CD8-positive, alpha-beta memory T cell (primary cell): ENCODE measurements at places on chromosomes 12 and 14. TPM values are rescaled to one million over a fixed set of nuclear protein-coding genes. Genes with fewer than 3 reads are reported as not detected.

LMNTD1 gene
- total RNA-seq: not detected

DNA sequence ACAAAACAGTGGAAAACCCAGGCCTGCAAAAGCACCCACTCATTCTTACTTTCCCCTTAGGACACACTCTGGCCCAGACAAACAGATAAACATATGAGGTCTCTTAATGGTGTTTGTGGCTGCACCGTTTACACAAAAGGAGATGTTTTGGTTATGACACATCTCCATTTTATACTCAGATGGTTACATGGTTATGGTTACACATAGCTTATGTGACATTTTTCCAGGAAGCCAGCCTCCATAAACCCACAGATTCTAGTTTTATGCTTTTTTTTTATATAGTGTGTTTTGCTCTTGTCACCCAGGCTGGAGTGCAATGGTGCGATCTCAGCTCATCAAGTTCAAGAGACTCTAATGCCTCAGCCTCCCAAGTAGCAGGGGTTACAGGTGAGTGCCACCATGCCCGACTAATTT is 3.5 kb upstream of the KLRD1 start:
- DNase-seq: peak; percentile 50

DNA sequence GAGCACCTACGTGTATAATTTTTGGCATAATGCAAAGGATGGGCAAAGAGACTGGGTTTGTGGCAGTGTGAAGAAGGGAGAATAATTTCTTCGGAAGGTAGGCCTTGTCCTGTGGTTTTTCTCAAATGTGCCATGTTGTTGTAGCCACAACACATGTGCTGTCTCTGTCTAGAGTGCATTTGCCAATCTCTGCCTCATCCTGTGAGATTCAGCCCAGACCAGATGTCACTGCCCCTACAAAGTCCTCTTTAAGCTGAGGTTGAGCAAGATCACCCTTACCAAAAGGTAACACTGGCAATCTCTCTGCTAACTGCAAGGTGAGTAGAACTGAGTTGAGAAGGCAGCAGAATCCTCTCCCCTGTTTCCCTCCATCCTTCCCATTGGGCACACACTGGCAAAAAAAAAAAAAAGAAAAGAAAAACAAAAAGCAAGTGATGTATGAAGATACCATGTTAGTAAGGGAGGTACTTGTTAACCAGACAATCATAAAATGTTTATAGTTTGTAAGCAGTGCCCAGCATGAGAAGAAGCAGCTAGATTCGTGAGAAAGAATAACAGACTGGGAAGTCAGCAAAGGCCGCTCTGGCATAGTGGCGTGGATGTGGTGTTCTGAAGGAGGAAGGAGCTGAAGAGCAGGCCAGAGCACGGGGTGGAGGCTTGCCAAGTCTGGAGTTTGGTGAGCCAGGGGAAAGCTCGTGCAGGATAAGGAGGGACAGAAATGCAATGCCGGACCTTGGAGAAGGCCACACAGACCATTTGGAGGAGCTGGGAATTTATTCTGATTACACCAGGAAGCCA is 18.9 kb downstream of the DYRK2 start:
- DNase-seq: no peak

GRCh38 chr12:112875608-112876007 is 31.2 kb upstream of the OAS1 start:
- no peak for DNase-seq

TMEM229B gene
- 4.4 TPM for total RNA-seq

GRCh38 chr14:70744641-70745040 is 64.7 kb downstream of the MAP3K9 start:
- DNase-seq: no peak

DNA sequence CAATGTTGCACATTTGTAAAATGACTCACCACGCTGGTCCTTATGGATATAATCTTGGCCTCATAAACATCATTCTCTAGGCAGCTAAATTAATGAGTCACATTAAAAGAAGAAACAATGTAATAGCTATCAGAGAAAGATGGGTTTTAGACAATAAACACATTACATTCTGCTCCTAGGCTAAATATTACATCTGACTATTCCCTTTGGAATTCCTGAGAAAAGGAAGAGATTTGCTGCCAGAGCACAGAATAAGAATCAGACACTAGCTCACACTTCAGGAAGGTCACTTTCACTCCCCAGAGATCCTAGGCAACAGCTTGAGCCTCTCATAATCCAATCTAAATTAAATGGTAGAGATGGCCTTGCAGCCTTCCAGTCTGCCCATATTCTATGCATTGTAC is 218.2 kb downstream of the PTPRO start:
- DNase-seq: no peak

- no peak for DNase-seq
Measured at GRCh38 chr12:60926256-60926655, 1330.4 kb downstream of the SLC16A7 start.

GRCh38 chr12:26406391-26406790 is 211.0 kb downstream of the SSPN start:
- no peak for DNase-seq

GARIN6 gene
- total RNA-seq: not detected

PLBD1 gene
- not detected for total RNA-seq

- no peak for DNase-seq
Measured at GRCh38 chr14:20781803-20782202, 735 bp downstream of the RNASE6 start.

GRCh38 chr12:78793491-78793890 is 71.1 kb upstream of the SYT1 start:
- DNase-seq: no peak

DNA sequence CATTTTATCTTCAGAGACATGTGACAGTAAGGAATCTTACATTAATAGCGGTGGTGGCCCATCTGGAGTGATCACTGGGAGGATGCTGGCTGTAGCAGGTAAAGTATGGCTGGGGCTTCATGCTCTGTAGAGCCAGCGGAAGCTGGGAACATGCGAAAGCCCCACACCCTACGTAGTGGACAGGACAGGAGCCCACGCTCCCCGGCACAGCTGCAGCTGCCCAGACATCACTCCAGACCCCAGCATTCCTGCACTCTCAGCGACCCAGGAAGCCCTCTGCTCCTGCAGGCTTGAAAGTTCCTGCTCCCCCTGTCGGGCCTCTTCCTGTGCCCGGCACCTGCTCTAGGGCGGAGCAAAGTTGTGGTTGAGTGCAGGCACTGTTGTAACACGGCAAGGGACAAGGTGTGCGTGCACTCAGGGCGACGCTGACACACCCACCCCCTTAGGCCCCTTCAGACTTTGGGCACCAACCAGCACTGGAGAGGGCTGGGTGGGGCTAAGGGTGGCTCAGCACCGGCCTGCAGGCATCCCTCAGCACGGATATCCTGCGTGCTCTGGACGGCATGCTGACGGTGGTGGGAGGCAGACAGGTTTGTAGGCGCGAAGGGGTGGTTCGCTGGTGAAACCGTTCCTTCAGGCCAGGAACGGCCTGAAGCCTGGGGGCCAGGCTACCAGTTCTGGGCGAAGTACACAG is 568.3 kb downstream of the FSCB start:
- DNase-seq: no peak

LRRK2 gene
- 0.31 TPM for total RNA-seq

INHBE gene
- 0.38 TPM for total RNA-seq

- DNase-seq: no peak
Measured at GRCh38 chr12:90062799-90063198, 354.2 kb upstream of the ATP2B1 start.

SRGAP1 gene
- total RNA-seq: 0.61 TPM

- DNase-seq: no peak
Measured at GRCh38 chr12:31261744-31262143, 64.2 kb downstream of the SINHCAF start.

- no peak for DNase-seq
Measured at GRCh38 chr12:104686196-104686595, 229.4 kb downstream of the CHST11 start.

DNA sequence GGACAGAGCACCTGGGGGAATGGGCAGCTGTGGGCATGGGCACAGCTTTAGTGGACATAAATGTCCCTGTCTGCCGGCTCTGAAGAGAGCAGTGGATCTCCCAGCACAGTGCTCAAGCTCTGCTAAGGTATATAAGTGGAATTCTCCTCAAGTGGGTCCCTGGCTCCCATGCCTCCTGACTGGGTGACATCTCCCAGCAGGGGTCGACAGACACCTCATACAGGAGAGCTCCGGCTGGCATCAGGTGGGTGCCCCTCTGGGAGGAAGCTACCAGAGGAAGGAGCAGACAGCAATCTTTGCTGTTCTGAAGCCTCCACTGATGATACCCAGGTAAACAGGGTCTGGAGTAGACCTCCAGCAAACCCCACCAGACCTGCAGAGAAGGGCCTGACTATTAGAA is 25.0 kb upstream of the NUAK1 start:
- DNase-seq: no peak

SPPL3 gene
- total RNA-seq: 34.9 TPM

DNA sequence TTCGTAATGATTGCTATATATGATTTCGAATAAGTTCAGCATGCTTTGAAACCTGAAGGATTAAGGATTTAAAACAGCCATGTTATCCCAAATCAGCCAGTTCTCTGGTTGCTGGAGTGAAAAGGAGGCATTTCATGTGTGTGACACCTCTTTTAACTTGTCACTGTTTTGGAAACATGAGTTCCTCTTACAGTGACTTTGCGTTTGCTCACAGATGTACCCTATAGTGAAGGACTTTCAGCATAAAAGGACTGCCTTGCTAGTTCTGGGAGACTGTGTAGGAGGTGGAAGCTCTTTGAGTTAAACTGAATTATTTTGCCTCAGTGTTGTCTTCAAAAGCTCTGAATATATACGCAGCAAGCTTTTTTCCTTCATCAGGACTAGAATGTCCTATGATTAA is 7.6 kb downstream of the RNASE11 start:
- DNase-seq: no peak

GRCh38 chr12:26252946-26253345 is 57.6 kb downstream of the SSPN start:
- no peak for DNase-seq

ACSM4 gene
- total RNA-seq: not detected

TMED8 gene
- total RNA-seq: 22.2 TPM

DNA sequence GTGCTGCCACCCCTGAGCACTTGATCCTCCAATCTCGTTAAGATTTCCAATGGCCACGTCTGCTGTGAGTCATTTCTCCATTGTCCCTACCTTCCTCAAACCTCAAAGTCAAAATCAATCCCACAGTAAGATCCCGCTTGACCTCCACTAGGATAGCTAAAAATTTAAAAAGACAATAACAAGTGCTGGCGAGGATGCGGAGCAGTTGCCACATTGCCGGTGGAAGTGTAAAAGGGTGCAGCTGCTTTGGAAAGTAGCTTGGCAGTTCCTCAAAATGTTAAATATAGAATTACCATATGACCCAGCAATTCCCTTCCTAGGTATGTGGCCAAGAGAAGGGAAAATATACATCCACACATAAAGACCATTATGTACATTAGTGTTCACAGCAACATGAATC is 9.5 kb upstream of the BCL7A start:
- no peak for DNase-seq

FOXA1 gene
- total RNA-seq: 0.42 TPM

STX2 gene
- 22.1 TPM for total RNA-seq

PPP1R12A gene
- 72.1 TPM for total RNA-seq

- peak; percentile 50 for DNase-seq
Measured at GRCh38 chr12:1796515-1797010, 23.8 kb upstream of the LRTM2 start.

BICDL1 gene
- total RNA-seq: 106 TPM

EML1 gene
- 1.7 TPM for total RNA-seq

- no peak for DNase-seq
Measured at GRCh38 chr12:45638386-45638785, 91.1 kb upstream of the ARID2 start.

DNA sequence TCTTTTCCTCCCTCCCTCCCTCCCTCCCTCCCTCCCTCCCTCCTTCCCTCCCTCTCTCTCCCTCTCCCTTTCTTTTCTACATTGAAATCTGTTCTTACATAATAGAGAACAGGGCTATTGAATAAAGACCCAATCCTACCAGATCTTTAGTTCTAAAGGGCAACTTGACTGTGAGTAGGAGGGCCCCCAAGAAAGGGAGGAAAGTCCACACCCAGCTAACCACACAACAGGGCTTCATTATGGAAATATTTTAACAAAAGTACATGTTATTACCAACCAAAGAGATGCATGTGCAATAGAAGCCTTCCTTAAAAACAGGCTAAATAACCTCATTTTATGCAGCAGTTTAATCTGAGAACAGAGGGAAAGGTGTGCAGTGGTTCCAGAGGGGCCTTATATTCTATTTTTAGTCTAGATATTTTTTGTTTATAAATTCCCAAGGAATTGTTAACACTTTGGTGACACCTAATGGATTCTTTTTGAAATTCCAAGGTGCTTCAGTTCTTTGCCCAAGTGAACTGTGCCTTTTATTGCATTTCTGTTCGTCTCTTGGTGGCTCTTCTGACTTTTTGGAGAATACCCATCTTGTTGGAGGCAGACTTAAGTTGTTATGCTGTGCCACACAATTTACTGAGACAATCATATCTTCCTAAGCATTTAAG is 63.0 kb downstream of the GNS start:
- DNase-seq: no peak

DPPA3 gene
- not detected for total RNA-seq

- no peak for DNase-seq
Measured at GRCh38 chr14:51638071-51638944, 13.4 kb upstream of the FRMD6 start.

RDH16 gene
- 0.13 TPM for total RNA-seq

DNA sequence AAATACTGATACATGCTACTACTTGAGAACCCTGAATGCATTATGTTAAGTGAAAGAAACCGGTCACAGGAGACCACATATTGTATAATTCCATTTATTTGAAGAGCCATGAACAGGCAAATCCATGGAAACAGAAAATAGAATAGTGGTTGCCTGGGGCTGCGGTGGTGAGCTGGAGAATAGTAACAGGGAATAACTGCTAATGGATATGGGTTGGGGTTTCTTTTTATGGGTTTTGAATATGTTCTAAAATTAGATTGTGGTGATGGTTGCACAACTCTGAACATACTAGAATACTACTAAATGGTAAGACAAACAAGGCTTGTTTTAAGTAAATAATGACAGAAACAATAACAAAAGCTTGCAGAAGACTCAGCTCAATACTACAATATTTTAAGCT is 293.0 kb downstream of the BTG1 start:
- DNase-seq: no peak

- no peak for DNase-seq
Measured at GRCh38 chr12:46233423-46233822, 35.4 kb downstream of the SLC38A1 start.

DNA sequence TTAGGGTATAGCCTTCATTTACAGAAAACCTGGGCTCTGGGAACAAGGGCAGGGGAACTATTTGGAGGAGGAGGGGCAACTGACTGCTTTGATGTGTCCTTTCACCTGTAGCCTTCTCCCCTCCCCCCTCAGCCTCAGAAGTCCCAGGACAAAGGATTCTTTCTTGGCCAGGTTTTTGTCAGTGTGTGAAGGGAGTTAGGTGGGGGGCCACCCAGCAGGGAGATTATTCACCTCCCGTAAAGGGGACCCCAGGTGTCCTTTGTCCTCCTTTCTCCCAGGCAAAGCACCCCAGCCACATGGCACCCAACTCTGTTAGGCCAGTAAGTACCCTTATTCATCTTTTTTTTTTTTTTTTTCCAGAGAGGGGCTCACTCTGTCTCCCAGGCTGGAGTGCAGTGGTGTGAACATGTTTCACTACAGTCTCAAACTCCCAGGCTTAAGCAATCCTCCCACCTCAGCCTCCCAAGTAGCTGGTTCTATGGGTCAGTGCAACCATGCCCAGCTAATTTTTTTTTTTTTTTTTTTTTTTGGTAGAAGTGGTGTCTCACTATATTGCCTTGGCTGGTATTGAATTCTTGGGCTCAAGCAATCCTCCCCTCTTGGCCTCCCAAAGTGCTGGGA is 723 bp upstream of the NFE2 start:
- DNase-seq: no peak

DHRS1 gene
- total RNA-seq: 9.3 TPM

DDX55 gene
- 53.4 TPM for total RNA-seq

NOS1 gene
- total RNA-seq: not detected

- DNase-seq: no peak
Measured at GRCh38 chr12:59578254-59578653, 17.6 kb upstream of the SLC16A7 start.

TAOK3 gene
- total RNA-seq: 53.0 TPM

KRT83 gene
- total RNA-seq: not detected
